ENCODE measurements at places on chromosomes 3 and 15.

DNA sequence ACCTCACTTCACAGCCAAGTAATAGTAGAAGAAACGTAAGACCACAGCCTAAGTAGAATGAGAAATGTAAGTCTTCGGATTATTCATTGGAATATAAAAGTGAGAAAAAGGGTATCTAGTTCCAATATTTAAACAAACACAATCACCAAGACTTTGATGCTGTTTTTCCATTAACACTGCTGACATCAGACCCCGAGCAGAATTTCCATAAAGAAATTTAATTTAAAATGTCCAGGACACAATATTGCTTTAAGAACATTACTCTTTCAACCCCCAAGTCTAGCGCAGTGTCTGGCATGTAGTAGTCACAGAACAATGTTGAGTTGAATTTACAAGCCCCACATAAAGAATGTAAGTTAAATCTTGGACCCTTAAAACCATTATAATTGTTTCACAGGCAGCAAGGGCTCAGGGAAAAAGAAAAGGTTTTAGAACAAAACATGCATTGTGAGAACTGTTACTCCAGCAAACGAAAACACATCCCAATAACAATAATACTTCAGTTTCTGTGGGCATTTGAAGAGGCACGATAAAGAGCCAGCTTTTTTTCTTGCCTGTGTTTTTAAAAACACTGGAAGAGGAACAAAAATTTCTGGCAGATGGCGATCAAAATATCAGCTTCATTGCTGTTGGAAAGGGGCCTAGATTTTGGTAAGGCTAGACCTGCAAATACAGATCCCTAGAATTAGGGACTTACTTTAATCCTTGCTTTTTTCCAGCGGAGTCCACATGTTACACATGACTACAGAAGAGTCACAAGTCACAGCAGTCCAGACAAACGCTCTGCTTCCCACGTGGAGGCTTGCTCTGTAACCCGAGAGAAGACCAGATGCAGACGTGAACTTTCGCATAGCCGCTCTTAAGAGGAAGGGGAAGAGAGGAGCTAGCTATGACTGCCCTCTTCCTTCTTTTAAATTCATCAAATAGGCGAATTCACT, 77.9 kb upstream of the IGSF10 start:
- no peak for DNase-seq

DNA sequence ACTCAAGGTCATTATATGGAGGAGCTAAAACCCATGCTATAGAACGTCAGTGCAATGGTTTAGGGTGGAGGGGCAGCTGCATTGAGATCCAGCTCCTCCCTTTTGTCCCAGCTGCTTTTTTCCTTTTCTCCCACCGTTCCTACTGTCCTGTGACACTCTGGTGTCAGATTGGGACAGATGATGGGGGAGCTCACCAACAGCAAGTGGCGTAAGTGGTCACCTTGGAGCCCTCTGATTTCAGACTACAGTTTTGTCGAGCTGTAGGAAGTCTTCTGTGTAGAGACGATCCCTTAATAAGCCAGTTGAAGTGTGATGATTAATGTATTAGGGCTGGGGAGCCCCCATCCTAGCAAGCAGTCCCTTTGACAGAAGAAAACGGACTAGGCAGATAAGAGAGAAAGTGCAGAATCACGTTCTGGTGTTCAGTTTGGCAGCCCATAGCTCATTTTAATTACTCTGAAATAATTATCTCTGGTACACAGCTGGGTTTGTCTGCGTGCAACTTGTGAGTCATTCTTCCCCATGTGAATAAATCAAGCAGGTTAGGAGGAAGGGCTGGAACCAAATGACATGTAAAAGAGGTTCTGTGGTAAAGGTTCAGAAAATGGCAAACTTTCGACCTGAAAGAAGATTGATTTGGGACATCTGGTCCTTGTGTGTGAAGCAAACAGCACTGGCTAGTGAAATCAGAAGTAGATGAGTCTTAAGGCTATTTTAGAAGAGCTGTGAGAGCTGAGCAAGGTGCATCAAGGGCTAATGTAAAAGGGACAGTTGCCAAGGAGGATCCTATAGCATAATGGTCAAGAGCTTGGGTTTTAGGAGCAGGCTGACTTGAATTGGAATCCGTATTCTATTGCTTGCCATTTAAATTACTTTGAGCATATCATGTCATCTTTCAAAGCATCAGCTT, 241.4 kb downstream of the EDEM1 start:
- DNase-seq, result no peak

GRCh38 chr3:4765212-4765611, 214.0 kb upstream of the BHLHE40 start:
- no peak for DNase-seq

- DNase-seq, result no peak
Measured at GRCh38 chr3:25689226-25689625, 24.5 kb upstream of the TOP2B start.

DNA sequence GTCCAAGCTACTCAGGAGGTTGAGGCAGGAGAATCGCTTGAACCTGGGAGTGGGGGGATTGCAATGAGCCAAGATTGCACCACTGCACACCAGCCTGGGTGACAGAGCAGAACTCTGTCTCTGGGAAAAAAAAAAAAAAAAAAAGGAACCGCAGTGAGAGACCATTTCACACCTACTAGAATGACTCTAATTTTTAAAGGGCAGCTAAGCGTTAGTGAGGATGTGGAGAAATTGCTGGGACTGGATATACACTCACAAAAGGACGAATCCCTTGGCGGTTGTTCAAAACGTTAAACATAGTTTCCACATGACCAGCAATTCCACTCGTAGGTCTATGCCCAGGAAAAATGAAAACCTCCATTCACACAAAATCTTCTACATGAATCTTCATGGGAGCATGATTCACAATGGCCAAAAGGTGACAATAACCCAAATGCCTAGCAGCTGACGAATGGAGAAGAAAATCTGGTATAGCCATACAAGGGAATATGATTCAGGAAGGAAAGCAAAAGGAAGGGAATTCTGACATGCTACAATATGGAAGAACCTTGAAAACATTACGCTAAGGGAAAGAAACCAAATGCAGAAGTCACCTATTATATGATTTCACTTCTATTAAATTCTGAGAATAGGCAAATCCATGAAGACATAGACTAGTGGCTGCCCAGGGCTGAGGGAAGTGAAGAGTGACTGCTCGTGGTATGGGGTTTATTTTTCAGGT, 127.0 kb downstream of the CHSY1 start:
- no peak for DNase-seq
